ENCODE measurements at places on chromosomes 6 and 20.

- no peak for DNase-seq
Observed at GRCh38 chr20:11355345-11355744, 562.3 kb upstream of the BTBD3 start.

DNA sequence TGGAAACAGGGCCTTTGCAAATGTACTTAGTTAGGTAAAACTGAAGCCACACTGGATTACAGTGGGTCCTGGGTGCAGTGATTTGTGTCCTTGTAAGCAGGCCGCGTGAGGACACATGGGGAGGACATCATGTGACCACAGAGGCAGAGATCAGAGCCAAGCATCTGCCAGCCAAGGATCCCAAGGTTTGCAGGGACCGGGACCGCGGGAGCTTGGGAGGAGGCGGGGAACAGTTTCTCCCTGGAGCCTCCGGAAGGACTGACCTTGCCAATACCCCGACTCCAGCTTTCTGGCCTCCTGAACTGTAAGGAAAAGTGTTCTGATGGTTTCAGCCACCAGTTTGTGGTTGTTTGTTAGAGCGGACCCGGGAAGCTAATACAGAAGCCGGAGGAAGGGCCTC lies 500.9 kb downstream of the PREX1 start:
- DNase-seq: no peak

DNA sequence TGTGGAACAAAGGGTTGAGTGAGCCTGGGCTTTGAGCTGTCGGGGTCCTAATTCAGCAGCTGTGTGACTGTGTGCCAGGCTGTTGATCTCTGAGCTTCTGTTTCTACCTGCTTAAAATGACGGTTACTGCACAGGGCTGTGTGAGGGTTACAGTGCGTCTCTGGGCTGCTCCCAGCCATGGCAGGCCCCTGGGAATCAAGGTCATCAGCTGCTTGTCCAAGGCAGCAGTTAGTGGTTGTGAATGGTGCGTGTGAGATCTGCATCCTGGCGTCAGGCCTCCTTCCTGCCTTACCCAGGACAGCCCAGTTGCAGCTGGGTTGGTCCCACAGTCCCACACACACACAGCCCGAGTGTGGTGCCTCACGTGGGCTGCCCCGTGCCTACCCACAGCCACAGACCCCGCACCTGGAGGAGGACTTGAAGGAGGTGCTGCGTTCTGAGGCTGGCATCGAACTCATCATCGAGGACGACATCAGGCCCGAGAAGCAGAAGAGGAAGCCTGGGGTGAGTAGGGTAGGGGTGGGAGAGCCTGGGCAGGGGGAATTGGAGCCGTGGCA lies 15.6 kb downstream of the GTSF1L start:
- DNase-seq: no peak

DNA sequence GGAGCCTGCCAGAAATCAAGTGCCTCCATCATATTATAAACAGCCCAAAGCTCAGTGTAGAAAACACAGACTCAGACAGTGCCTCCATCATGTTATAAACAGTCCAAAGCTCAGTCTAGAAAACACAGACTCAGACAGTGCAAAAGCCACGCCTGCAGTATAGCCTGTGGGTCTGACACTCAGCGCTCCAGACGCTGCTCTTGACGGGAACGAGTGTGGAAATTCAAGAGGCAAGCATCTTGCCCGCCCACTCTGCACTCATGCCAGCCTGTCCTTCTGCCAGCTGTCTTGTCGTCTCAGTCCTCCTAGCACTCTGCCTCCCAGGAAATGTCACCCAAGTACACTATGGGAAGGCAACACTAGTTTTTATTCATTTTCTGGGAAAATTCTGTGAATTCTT lies 274.2 kb upstream of the CDH4 start:
- peak; percentile 63 for DNase-seq

GRCh38 chr6:162750776-162751175 lies 23.0 kb downstream of the PACRG start:
- DNase-seq: no peak

DNA sequence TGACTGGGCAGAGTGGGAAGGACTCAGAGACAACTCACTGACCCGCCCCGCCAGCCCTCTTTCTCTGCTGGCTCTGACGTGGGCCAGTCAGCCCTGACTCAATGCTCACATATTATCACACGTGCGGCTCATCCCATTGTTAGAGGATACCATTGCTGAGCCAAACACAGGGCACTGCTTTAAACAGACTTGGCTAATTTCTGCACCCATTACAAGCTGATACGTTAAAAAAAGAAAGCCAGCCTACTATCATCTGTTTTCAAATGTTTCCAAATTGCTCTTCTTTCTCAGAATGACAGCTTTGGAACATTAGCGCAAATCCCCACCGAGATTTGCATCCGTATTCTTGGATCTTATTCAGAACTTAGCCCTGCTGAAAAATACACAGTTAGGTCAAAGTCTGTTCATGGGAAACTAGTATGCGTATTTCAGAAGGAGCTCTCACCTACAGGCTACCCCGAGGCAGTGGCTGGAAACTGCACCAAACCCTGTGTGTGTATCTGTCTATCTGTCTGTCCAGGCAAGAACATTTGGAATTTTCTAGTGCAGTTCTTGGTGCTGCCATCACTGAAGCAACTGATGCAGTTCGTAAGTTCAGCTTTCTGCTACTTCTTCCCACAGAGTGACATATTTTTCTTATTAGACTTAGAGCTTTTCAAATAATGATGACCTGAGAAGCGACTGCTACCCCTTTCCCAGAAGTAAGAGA lies 32.8 kb downstream of the RAMACL start:
- DNase-seq: no peak

- DNase-seq: no peak
Observed at GRCh38 chr6:45502456-45502855, 124.7 kb upstream of the SUPT3H start.

- no peak for DNase-seq
Observed at GRCh38 chr6:70474751-70475150, 61.4 kb downstream of the FAM135A start.

DNA sequence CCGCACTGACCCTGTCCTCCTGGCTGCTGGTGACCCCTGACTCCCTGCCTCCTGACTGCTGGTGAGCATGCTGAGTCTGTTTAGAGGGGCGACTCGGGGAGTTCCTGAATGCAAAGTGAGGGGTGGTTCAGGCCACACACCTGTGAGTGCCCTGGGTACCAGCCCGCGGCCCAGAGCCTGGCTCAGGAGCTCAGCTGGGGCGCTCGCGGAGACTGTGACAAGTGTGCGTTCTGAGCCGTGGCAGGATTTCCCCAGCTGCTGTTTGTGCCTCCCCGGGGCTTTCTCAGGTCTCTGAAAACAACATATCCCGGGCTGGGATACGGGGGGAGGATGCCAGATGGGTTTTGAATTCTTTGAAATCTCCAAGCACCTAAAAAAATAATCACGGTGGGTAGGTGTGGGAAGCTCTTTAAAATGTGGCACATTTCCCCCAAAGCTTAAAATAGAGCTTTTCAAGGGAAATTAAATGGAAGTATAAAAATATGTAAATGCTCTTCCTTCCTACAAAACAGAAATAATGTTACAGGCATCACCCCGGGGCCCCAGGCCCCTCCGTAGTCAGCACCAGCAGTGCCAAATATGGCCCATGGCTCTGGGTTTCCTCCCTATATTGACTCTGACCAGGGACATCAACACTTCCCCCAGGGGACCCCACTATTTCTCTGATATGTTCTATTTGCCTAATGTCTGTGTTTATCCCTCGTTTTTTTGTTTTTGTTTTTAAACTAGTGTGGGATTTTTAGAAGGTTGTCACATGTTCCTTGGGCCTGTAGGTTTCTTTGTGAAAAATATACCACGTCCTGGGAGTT lies 49.9 kb upstream of the TAGAP start:
- DNase-seq: no peak
